Fibroblast of skin of left biceps (primary cell): ENCODE measurements at places on chromosomes 16 and 17.

DNA sequence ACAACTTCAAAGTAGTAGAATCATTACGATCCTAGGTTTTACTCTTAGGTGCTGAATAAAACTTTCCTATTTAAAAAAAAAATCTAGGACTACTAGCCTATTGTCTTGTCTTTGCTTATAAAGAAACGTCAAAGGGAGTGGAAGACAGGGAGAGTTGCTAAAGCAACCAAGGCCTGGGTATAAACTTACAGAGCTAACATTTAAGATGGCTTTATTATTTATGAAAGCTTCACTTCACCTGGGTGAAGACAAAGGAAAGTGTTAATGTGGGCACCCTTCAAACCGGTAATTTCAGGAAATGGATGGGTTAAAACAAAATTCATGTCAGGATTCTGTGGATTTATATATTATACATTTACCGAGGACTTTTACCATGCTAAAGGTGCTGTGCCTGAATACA is 2.5 kb downstream of the DUSP14 start:
- DNase-seq: no peak

DNA sequence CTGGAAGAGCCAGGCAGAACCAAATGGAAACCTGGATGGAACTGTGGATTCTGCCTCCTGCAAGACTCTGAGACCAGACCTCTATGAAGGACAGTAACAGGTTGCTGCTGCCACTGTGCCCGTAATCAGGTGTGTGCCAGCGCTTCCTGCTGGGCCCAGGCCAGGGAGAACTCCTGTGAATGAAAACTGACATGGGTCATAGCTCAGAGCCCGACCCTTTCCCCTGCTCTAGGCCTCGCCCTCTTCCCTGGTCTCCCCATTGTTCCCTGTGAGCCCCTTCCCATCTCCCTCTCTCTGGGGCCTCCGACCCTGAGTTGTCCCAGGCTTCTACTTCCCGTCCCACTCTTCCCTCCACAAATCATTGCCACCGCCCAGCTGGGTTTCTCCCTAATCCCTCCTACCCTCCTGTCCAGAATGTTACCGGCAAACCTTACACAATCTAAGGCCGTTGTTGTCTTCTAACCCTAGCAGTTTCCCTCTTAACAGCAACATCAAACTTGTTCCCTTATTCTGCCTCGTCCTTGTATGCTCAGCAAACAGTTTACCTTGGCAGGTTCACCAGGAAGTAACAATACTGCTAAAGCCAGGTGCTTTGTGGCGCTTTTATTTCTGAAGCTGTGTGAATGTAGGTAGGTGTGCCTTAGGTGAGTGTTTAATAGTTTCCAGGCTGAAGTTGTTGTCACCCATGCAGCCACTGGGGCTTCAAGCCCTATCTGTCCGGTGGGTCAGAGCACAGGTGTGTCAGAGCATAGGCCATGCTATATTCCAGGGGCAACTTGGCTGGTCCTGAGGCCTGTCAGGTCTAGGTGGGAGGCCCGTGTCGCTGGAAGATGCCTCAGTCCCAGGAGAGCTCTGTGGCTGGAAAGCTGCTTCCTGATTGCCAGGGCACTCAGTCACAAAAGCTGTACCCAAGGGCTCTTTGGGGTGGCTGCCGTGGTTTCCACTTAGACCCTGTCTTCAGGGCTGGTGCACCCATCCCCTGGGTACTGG is 32.0 kb downstream of the SMPD3 start:
- DNase-seq: no peak

DNA sequence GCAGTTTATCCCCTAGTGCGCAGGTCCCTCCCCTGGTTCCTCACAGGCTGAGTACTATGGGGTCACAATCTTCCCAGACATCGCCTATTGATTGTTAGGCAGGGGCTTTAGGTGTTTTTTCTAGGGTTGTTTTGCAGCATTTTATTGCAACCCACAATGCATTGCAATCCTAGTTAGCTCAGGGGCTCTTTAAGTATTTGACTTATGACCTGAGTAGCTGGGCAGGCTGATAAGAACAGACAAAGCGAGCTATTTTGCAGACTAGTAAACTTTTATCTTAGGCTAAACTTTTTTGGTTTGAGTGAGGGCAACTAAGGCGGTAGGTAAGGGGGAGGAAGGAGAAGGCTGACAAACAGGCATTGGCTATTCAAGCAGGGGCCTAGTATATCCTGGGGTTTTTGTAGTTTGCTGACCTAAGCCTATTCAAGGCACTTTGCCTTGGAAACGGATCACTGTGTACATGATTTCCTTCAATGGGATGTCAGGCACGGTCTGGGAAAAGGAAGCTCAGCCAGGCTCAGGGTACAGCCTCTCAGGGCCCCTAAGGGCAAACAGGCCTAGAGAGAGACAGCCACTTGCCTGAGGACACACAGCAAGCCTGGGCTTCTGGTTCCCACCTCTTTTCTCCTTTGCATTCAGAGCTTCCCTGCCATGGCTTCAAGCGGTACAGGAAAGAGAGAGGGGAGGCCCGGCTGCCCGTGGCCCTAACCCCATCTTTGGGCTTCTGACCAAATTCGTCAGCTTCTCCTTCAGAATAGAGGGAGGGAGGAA is 6.4 kb downstream of the DRC7 start:
- no peak for DNase-seq

- DNase-seq: no peak
Measured at GRCh38 chr17:17156107-17156506, 50.0 kb downstream of the PLD6 start.

GRCh38 chr16:2769100-2769529 is 8.0 kb downstream of the ELOB start:
- DNase-seq: no peak

GRCh38 chr16:1102921-1103635 is 7.0 kb upstream of the C1QTNF8 start:
- no peak for DNase-seq

DNA sequence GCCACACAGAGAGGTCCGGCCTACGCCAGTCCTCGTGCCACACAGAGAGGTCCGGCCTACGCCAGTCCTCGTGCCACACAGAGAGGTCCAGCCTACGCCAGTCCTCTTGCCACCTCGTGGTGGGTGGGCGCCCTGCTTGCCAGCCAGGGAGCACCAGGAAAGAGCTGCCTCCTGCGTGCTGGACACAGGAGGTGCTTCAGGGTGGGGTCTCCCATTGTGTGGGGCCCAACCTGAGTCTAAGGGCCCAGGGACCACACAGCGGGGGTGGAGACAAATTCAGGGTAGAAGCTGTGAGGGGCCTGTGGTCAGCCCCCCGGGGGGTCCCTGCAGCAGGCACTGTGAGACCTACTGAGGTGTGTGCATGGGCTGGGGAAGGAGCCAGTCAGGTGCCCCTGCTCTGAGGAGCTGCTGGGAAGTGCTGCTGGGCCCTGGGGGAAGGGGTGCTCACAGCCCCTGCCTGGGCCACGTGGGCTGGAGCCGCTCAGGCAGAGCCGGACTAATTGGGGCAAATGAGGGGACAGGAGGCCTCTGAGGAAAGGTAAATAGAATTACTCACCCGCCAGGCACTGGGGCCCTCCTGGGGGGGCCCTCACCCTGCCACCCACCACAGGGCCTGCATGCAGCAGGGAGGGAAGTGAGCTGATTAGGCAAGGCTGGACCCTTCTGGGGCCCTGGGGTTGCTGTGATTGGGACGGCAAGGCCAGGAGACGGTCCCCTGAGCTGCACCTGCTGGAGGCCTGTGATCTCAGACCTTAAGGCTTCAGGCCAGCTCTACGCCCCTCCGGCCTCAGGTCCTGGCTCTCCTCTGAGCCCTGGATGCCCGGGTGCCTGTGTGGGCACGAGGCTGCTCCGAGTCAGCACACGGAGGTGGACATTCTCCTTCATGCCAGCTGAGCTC is 11.0 kb downstream of the GCGR start:
- no peak for DNase-seq

DNA sequence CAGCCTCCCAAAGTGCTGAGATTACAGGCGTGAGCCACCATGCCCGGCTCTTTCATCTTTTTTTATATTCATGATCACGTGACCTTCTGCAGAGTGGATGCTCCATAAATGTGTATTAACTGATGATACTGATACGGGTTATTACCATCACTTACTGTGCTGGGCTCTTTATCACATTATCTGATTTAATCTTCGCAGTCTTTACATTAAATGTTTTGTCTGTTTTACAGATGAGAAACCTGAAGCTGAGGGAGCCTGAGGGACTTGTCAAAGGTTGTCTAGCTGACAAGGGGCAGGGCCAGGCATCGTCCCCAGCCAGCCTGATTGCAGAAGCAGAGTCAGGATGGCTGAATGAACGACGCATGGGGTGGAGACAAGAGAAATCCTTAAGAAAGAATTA is 104.4 kb downstream of the NTN1 start:
- no peak for DNase-seq

DNA sequence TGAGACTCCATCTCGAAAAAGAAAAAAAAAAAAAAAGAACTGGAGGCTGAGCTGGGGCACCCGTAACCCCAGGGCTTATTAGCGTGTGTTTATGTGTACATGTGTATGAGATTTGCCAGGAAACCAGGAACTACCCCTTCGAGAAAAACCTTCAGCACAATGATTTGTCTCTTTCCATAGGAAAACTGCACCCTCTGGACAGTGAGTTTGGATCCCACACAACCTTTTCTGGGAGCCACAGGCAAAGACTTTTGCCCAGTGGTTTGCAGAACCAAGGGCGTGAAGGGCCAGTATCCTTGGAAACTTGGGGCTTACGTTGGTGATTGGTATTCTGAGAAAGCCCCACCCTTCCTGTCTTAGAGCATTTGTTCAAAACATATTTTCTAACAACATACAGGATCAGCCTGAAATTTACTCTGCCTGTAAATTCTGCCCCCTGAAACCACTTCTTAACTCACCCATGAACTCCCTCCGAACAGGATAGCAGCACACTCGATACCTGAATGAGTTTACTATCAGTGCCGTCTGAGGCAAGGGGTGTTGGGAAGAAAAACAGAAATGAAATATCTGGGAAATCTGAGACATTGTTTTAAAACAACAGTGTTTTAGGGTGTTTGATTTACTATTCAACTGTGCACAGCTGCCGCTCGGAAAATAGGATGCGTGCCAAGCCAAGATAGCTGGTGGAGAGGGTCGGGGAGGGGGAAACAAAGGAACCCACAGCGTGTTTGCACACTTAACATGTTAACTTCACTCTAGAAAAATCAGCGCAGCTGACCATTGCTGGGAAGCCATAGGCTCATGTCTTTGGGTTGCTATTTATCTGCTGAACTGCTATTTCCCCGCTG is 40.2 kb upstream of the MAF start:
- no peak for DNase-seq

GRCh38 chr17:59490216-59490615 is 75.2 kb upstream of the DHX40 start:
- DNase-seq: no peak

- DNase-seq: peak; percentile 53
Measured at GRCh38 chr17:78822552-78822951, 18.1 kb downstream of the USP36 start.

DNA sequence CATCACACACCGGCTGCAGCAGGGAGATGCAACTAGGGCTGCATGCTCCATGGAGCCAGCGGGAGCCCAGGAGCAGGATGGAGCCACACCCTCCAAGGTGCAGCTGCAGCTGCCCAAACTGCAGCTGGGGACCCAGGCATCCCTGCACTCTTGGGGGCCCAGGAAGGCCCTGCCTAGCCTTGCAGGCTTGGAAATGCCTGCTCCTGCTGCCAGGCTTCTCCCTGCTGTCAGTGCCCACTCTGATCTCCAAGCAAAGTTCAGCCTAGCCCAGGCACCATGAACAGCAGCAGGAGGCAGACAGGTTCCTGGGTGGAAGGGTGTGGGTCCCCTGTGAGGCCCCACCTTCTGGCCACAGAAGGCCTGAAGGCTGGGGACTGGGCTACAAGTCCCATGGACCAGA is 1057.1 kb downstream of the CDH8 start:
- no peak for DNase-seq

GRCh38 chr17:79667746-79668145 is 56.9 kb upstream of the RBFOX3 start:
- no peak for DNase-seq

GRCh38 chr16:9557713-9558112 is 466.3 kb downstream of the HAPSTR1 start:
- DNase-seq: no peak

- DNase-seq: no peak
Measured at GRCh38 chr17:18626152-18626870, 17.9 kb downstream of the TBC1D28 start.

GRCh38 chr17:80785477-80786178 is 206.0 kb upstream of the CHMP6 start:
- DNase-seq: no peak

DNA sequence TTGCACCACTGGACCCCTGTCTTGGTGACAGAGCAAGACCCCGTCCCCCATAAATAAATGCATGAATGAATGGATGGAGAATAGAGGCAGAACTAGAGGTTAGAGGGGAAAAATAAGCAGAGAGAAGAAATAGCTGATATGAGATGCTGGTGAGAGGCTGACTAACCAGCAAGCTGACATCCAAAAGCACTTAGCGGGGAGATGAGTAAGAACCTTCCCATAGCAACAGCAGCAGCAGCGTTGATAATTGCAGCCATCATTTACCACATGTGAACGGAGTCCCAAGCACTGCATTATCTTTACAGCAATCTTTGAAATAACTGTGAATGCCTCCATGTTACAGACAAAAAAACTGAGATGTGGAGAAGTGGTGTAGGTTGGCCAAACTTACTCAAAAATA is 777.3 kb upstream of the EEF2KMT start:
- DNase-seq: no peak

- no peak for DNase-seq
Measured at GRCh38 chr17:29546830-29547229, 20.0 kb downstream of the ABHD15 start.

DNA sequence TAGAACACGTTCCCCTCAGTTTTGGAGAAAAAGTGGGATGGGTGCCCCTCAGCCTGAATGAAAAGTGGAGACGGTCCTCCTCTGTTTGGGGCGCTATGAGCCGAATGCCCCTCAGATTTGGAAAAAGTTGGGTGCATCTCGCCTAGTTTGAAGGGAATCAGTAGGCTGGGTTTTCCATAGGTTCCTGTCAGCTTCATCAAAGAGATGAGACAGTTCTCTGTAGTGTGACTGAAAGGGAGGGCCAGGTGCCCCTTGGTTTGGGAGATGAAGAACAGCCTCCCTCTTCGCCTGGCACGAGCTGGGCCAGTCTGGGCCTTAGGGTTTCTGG is 742 bp upstream of the SLC9A5 start:
- DNase-seq: no peak

DNA sequence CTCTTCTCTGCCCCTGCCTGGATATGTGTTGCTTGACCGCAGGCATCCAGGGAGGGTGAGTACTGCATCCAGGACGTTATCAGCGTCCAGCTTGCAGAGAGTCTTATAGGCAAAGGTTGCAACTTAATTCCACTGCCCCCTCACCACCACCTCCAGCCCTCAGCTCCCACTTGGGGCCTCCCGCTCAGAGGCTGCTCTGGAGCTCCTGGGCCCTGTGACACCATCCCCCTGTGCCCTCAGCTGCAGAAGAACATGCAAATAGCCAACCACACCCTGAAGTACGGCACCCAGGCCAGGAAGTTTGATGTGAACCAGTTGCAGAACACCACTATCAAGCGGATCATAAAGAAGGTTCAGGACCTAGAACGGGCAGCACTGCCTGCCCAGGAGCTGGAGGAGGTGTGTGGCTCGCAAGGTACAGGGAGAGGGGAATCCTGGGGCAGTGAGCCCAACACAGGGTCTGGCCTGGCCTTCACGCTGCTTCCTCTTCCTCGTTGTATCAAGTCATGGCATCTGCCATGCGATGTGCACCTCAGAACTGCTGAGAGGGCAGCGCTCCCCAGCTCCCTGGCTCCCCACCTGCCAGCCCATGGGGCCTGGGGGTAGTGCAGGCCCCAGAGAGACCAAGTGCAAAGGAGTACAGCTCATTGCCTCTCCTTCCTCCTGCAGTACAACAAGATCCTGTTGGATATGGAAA is 9.6 kb downstream of the ACE start:
- no peak for DNase-seq

GRCh38 chr17:49045376-49045775 is 48.2 kb downstream of the IGF2BP1 start:
- DNase-seq: no peak
